Neural progenitor cell (in vitro differentiated cells): ENCODE measurements at places on chromosomes 3 and 15. TPM values are rescaled to one million over a fixed set of nuclear protein-coding genes. Genes with fewer than 3 reads are reported as not detected.

The TRAK1 gene
- total RNA-seq, result 32.2 and 41.3 TPM in 2 replicates

The EIF4E3 gene
- total RNA-seq, result 6.3 and 18.2 TPM in 2 replicates

The GAP43 gene
- 5.0 and 8.5 TPM in 2 replicates for total RNA-seq

The KIF15 gene
- total RNA-seq, result 46.2 and 83.4 TPM in 2 replicates

The CP gene
- 0.90 TPM in 1 of 2 replicates, not detected in the other for total RNA-seq

The SLC25A20 gene
- 4.3 and 12.5 TPM in 2 replicates for total RNA-seq

The C3orf70 gene
- 4.7 and 4.8 TPM in 2 replicates for total RNA-seq

The MYL3 gene
- total RNA-seq, result not detected in 2 replicates

The MAGEL2 gene
- 2.5 and 2.6 TPM in 2 replicates for total RNA-seq

The PLCB2 gene
- 0.56 and 2.1 TPM in 2 replicates for total RNA-seq

The KNG1 gene
- total RNA-seq, result not detected in 2 replicates

The SEMA3G gene
- total RNA-seq, result 0.79 and 3.4 TPM in 2 replicates

The LRRIQ4 gene
- not detected in 2 replicates for total RNA-seq

The UCN2 gene
- 0.34 TPM in 1 of 2 replicates, not detected in the other for total RNA-seq

The MNS1 gene
- 3.0 and 6.2 TPM in 2 replicates for total RNA-seq

The ADAMTSL3 gene
- 0.41 and 1.5 TPM in 2 replicates for total RNA-seq

The DNASE1L3 gene
- total RNA-seq, result not detected in 2 replicates

The GPR15 gene
- not detected in 2 replicates for total RNA-seq

The CLCN2 gene
- 16.5 and 38.2 TPM in 2 replicates for total RNA-seq

The PLIN1 gene
- 0.07 and 0.15 TPM in 2 replicates for total RNA-seq

The MASP1 gene
- 0.96 and 3.3 TPM in 2 replicates for total RNA-seq

The ANKRD63 gene
- not detected in 2 replicates for total RNA-seq

The ZNF662 gene
- not detected in 2 replicates for total RNA-seq

The TNIK gene
- 3.0 and 5.0 TPM in 2 replicates for total RNA-seq

The PTX3 gene
- 9.0 and 9.1 TPM in 2 replicates for total RNA-seq

The VIPR1 gene
- 1.4 and 2.9 TPM in 2 replicates for total RNA-seq

The TMC3 gene
- 0.09 and 0.13 TPM in 2 replicates for total RNA-seq

The SLC51A gene
- 0.28 TPM in 1 of 2 replicates, not detected in the other for total RNA-seq

The UTS2B gene
- not detected in 2 replicates for total RNA-seq

The AQP9 gene
- not detected in 2 replicates for total RNA-seq

The ULK3 gene
- total RNA-seq, result 22.7 and 37.4 TPM in 2 replicates

The XXYLT1 gene
- total RNA-seq, result 16.4 and 39.0 TPM in 2 replicates

The PXYLP1 gene
- 30.5 and 36.3 TPM in 2 replicates for total RNA-seq

The NR2E3 gene
- total RNA-seq, result 0.28 TPM in 1 of 2 replicates, not detected in the other

The VWA5B2 gene
- total RNA-seq, result not detected in 2 replicates

The COX5A gene
- 144 and 200 TPM in 2 replicates for total RNA-seq

The TEX9 gene
- 8.1 and 8.3 TPM in 2 replicates for total RNA-seq

The CAMKV gene
- total RNA-seq, result 10.8 and 12.1 TPM in 2 replicates

The STRIT1 gene
- not detected in 2 replicates for total RNA-seq

The CFAP91 gene
- total RNA-seq, result 11.9 and 19.9 TPM in 2 replicates

The MINAR1 gene
- total RNA-seq, result 0.87 and 1.5 TPM in 2 replicates

The TEX264 gene
- total RNA-seq, result 0.54 and 2.8 TPM in 2 replicates

The WDR72 gene
- 2.3 and 4.6 TPM in 2 replicates for total RNA-seq

The TMEM207 gene
- not detected in 2 replicates for total RNA-seq

The ITIH3 gene
- not detected in 2 replicates for total RNA-seq

The CHL1 gene
- total RNA-seq, result 0.49 and 0.59 TPM in 2 replicates
